ENCODE measurements at places on chromosomes 16 and 17. TPM values are rescaled to one million over a fixed set of nuclear protein-coding genes. Genes with fewer than 3 reads are reported as not detected.
A peak's percentile ranks its signal among the peaks of the same experiment; 100 is the strongest.

GRCh38 chr16:77158293-77158692 is 32.7 kb upstream of the MON1B start:
- DNase-seq: no peak

- no peak for DNase-seq
These were observed 243.5 kb downstream of the FOXL1 start for GRCh38 chr16:86821895-86822294.

DNA sequence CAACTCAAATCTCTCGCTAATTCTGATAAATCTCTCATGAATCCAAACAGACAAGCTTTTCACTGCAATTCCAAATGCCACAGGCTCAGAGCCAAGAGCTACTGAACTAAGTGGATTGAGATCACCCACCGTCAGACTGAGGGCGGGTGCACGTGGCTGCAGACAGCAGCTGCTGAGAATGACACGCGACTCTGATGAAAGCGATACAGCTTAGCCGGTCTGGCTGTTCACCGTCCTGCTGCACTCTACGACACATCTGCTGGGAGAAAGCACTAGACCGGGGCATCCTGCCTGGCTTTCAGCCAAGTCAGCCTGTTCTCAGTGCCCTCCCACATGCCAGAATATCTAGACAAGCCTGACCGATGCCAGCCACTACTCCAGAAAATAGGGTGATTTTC is 42.6 kb downstream of the KLHDC4 start:
- DNase-seq: peak; percentile 70

DNA sequence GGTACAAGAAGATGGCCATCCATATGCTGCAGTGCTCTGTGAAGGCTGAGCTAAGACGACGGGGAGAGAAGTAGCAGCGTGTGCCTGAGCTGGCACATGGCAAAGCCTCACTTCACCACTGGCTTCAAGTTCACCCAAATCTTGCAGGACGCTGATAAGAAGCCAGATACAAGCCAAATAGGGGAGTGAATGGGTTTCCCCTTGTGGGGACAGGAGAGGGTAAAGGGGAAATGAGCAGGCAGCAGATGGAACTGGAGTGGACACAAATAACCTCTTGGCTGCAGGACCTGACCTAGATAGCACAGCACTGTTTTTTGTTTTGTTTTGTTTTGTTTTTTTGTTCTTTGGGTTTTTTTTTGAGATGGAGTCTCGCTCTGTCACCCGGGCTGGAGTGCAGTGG is 21.0 kb upstream of the PITPNA start:
- no peak for DNase-seq

Gene NECAB2
- 4.2 TPM for polyA plus RNA-seq

Data from left renal cortex interstitium (tissue), 4 donors.